ENCODE measurements at places on chromosomes 2 and 18.

- no peak for DNase-seq
Observed at GRCh38 chr2:64650722-64651338, 2.9 kb downstream of the SERTAD2 start.

GRCh38 chr2:96143848-96144480 lies 1.3 kb downstream of the DUSP2 start:
- no peak for DNase-seq

DNA sequence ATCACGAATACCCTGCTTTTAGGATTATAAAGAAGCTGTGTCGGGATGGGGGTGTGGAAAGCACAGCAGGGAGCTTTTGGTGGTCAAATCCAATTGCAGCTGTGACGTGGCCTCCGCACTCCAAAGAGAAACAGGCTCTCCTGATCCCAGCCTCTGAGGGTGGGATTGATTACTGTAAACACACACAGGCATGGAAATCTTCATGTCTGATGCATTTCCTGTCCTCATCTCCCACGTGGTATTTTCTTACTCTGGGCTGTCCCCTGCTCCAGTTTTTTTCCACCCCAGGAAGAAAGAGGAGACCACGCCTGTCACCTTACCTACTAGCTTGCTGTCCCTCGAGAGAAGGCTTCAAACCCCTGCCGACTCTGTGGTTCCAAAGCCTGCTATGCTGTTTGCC lies 22.7 kb downstream of the RNF152 start:
- no peak for DNase-seq

DNA sequence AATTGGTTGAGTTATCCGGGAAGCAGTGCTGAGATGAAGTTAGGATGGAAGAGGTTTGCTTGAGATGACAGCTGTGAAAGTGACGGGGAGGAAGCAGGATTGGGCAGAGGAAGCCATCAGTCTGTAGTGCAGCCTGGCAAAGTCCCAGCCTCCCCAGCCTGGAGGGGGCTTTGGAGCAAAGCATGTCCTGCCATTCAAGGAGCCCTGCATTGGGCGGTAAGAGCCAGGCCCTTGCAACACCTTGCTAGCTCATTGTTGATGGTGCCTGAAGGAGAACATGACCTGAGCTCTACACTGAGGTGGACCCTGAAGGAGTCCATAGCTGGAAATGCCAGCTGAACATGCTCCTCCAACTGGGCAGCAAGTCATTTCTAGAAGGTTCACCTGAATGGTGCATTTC lies 228.9 kb downstream of the ACKR3 start:
- no peak for DNase-seq

DNA sequence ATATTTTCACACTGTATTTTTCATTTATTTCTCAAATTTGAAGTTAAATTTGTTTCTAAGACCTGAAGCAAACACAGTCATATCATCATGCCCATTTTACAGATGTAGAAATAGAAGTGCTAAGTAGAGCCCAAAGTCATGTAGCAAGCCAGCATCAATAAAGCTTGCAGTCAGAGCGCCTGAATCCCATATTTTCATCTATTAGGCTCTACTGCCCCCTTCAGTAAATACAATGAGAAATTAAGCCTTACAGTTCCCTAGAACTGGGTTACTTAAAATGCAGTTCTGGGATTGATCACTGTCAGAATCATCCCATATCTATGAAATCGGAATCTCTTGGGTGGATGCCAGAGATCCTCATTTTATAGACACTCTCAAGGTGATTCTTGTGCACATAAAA lies 419.9 kb downstream of the TGIF1 start:
- peak; percentile 39 for DNase-seq
